Activated CD4-positive, alpha-beta T cell treated with anti-CD3 and anti-CD28 coated beads, Interleukin-10, Interleukin-2, amounts not matched to agents 100 ng/mL and 50 ng/mL, durations not matched to agents 16 hours and 8 hours (primary cell): ENCODE measurements at places on chromosomes 7 and 10.

DNA sequence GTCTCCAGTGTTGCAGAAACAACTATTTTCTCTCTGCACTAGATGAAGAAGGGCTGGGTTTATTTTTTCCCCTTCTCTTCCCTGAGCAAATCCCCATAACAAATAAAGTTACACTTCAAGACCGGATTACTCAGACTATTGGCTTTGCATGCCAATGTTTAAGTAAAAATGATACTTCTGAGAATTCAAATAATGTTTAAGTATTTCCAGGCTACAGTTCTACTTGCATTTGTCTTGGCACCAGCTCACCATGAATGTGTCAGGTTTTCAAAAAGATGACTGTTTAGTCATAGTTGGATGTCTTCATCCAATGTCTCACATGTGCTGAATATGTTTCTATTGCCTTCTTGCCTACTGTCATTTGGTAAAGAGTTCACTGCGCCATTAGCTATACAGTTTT, 912.6 kb downstream of the GATA3 start:
- DNase-seq = no peak

DNA sequence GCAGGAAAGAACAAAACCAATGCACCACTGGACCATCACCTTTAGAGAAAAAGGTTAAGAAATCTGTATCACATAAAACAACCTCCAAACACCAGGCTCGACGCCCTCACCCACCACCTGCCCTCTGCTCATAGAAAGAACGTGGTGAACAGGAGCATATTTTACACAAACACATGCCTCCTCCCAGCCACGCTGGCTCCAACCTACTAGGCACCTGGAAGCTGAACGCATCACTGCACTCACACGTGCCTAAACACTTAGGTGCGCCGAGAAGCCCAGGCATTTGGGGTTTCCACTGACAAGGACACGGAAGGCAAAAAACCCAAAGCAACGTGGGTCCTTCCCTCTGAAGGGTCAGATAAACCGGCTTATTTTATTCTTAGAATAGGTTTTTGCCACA, 56.0 kb downstream of the PTPRN2 start:
- no peak for DNase-seq

DNA sequence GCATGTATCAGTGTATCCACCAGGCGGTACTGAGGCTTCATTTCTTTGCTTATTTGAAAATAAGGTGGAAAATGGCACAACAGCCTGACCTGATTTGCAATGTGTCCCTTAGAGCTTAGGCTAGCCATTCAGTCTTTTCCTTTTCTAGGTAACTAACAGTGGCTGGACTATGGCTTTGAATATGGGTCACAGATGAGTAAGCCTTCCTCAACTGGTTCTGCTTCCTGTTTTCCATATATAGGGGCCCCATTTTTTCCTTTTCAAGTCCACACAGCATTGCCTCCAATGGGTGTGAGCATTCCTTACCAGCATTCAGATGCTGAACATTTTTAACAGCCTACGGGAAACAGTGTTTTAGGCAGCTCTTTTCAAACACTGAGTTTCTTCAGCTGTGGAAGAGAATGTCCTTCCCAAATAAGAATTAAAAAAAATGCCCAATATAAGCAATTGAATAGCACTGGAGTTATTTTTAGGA, 3.9 kb upstream of the ITGB1 start:
- no peak for DNase-seq

- no peak for DNase-seq
Observed at GRCh38 chr10:12690525-12691126, 310.9 kb downstream of the CCDC3 start.

DNA sequence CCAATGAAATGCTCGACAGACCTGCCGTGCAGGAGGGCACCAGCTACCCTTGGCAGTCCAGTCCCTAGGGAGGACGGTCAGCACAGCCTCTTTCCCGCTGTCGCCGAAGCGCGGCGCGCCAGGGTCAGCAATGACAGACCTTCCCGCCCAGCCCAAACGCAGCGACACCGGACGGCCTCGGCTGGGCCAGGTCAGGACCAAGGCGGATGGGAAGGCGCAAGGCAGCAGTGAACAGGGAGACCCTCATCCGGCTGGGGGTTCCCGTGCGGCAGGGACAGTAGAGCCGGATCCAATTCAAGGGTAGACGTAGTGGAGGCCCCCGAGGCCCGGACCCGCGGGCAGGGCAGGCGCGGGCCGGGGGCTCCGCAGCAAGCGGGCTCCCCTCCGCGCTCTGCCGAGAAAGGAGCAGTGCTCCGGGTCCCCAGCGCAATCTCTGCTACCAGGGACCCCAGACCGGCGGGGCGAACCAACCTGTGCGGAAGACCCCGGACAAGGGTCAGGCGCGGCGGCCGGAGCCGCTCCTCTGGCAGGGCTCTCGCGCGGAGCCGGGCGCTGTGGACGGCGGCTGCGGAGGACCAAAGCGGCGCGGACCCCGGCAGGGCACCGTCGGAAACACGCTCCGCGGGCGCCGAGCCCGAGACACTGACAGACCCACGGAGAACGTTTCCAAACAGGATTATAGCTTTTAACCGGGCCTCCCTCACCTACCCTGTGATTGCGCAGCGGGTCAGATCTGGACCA, at the start of gene SEC31B:
Gene SEC31B (minus strand): TSS at position 551 of the 741 bp plus-strand sequence. CDS start 2,909 bp downstream, outside the sequence.
- DNase-seq = no peak

GRCh38 chr10:51377070-51377931, 303.0 kb downstream of the PRKG1 start:
- DNase-seq = no peak

- DNase-seq = peak; percentile 36
Observed at GRCh38 chr10:90849956-90850749, 7.7 kb downstream of the HTR7 start.

- DNase-seq = no peak
Observed at GRCh38 chr10:63030536-63030935, 102.6 kb upstream of the NRBF2 start.

DNA sequence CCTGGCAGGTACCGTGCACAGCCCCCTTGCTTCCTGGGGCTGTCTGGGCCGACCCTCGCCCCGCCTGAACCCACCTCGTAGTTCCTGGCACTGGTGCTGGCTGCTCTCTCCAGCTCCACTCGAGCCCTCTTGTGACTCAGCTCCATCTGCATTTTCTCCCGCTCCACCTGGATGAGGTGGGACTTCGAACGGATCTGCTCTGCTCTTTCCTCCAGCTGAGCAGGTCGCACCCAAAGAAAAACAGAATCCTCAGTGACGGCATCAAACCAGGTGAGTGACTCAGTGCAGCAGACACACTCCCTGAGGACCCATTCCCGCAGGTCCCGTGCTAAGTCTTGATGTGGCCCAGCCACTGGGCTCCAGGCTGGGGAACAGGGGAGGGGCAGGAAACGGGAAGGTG, 7.4 kb downstream of the MAD1L1 start:
- no peak for DNase-seq

DNA sequence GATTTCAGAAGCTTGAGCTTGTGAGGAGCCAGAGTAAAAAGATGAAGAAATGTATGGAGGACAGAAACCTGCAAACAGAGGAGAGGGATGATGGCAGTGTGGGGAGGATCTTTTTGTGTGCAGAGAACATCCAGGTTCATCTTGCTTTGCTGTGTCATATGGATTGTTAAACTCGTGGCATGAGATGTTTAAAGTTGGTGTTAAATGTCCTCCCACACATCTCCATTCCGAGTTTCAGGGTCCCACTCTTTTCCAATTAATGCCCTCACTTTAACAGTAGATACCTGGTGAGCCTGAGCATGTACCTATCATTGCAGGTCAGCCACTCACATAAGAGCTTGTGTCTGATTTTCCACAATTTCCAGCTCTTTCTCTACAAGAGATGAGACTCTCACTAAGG, 147.7 kb downstream of the ST7 start:
- no peak for DNase-seq

DNA sequence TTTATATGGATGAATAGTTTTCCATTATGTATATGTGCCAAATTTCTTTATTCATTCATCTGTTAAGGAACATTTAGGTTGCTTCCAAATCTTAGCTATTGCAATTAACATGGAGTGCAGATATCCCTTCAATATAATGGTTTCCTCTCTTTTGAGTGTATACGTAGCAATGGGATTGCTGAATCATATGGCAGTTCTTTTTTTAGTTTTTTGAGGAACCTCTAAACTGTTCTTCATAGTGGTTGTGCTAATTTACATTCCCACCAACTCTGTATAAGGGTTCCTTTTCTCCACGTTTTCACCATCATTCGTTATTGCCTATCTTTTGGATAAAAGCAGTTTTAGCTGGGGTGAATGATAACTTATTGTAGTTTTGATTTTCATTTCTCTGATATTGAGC, 46.5 kb downstream of the FAS start:
- no peak for DNase-seq

DNA sequence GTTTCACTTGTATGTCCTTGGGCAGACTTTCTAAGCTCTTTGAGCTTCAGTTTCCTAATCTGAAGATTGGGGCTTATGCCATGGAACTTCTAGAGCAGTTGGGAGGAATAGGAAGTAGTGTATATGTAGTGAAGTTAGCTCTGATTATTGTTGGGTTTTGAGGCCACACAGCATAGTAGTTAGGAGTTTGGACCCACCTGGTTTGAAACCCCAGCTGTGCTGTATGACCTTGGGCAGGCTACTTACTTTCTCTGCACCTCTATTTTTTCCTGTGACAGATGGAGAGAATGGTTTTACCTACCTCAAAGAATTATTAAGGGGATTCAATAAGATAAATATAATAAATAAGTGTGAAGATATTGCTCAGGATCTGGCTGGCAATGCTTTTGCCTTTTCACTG, 61.4 kb upstream of the ADRB1 start:
- DNase-seq = no peak

DNA sequence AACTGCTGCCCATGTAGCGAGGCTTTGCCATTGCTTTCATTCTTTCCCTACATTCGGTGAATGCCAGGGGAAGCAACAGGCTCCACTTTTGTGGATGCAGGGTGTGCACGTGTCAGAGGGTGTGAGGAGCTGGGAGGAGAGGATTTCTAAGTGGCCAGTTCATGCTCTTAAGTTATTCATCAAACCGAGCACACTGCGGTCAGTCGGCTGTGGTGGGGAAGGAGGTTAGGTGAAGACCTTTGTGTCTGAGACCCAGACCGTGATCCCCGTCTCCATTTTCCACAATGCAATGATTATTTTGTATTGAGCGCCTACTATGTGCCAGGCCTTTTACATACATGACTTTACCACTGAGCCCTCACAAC, 438.6 kb upstream of the GALNT17 start:
- DNase-seq = no peak

GRCh38 chr10:118842843-118843624, 88.3 kb upstream of the CACUL1 start:
- DNase-seq = no peak

DNA sequence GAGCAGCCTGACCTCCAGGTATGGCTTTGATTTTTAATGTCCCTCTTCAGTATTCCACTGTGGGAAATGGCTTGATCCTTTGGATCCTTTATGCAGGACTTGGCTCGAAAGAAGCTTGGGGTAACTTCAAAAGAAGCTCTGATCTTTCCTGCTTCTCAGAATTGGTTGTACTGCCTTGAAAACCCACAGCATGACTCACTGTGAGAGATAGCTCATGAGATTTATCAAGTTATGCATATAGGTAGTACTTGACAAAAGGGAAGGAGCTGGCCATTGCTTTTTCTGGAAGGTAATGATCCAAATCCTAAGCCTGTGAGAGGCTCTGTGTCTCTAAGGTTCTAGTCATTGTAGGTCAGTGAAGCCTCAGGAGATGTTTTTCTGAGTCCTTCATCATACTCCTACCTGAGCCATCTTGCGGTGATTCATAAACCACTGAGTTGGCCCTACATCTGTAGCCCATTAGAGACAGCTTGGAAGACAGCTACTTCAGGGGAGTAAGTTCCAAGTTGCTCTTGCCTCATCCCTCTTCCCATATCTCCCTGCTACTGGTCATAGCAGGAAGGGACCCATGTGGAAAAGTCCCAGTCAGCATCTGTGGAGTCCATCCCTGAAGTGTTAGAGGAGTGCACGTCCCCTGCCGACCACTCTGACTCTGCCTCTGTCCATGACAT, 36.7 kb upstream of the NFKB2 start:
- DNase-seq = peak; percentile 56

DNA sequence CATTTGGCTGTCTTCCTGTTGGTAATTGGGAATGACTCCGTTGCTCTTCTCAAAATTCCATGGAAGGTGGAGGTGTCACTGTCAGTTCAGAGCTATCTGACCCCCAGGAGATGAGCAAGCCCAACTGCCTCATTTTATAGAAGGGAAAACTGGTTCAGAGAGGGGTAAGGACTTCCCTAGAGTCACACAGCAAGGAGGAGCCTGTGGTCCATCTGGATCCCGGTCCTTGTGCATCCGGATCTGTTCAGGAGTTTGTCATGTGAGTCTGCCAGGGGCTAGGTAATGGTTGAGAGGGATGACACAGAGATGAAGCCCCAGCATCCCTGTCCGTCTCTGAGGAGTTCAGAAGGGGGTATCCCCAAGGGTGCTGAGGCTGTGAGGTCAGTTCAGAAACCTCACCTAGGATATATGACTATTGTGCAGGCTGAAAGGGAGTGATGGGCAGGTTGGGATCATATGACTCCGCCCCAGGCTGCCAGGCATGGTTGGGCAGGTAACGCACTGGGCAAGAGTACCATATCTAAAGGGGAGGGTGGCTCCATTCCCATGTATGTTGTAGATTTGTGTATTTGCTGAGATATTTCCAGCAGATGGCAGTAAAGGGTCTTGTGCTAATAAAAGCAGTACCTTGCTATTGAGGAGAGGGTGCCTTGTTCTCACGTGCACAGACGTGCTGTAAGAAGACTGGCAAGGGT, 16.0 kb upstream of the SLC29A3 start:
- peak; percentile 56 for DNase-seq

DNA sequence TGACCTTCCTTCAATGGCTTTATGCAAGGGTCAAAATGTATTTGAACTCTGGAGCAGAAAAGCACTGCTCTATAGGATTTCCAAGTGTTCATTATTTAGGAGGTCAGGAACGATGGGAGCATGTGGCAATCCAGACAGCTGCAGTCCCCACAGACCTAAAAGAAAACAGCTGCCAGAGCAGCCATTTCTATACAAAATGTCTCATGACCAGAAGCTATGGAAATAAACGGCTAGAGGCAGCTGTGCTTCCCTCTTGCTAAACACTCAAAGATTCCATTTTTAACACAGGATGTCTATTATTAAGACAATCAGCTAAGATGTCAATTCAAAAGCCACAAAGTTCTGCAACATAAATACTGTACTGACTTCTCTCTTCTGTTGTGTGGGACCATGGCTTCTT, 879.1 kb upstream of the C7orf33 start:
- no peak for DNase-seq

DNA sequence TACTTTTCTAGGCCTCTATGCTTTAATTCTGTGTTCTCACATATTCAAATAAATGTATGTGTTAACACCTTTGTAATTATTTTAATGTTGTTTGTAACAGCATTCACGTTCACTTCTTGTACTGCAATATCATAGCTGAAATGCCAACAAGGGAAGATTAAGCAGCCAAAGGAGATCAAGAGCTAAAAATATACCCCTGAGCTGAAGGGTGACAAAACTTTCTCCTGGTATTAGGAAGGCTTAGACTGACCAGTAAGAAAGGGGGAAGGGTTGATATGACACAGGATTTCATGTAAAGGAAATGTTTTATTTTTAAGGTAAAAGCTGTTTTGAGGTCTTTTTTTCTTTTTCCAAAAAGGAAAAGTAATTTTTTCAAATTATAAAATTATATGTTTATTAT, 40.4 kb upstream of the VDAC2 start:
- no peak for DNase-seq

GRCh38 chr7:90896458-90896857, 300.3 kb downstream of the CDK14 start:
- DNase-seq = no peak

- DNase-seq = no peak
Observed at GRCh38 chr10:62826273-62826672, 10.1 kb upstream of the EGR2 start.

GRCh38 chr7:52382731-52383130, 652.7 kb upstream of the POM121L12 start:
- DNase-seq = no peak

GRCh38 chr7:31004393-31004792, 40.6 kb downstream of the GHRHR start:
- no peak for DNase-seq
